ENCODE measurements at places on chromosomes 2 and 18. TPM values are rescaled to one million over a fixed set of nuclear protein-coding genes. Genes with fewer than 3 reads are reported as not detected.

TMEM247 gene
- not detected for total RNA-seq

ERICH2 gene
- 1.7 TPM for total RNA-seq

CAVIN2 gene
- 9.3 TPM for total RNA-seq

FAP gene
- 1.7 TPM for total RNA-seq

CRYGD gene
- total RNA-seq = not detected

SIGLEC15 gene
- total RNA-seq = not detected

LRP1B gene
- total RNA-seq = under 0.01 TPM

DCDC2C gene
- not detected for total RNA-seq

Data from nasal cavity respiratory epithelium epithelial cell of viscerocranial mucosa (primary cell).